ENCODE measurements at places on chromosomes 1 and 21.

GRCh38 chr1:113616156-113616555 is 143.1 kb downstream of the PHTF1 start:
- no peak for DNase-seq

- DNase-seq = no peak
Observed at GRCh38 chr1:199087144-199087543, 448.3 kb downstream of the PTPRC start.

GRCh38 chr1:8367571-8368194 is 49.8 kb downstream of the SLC45A1 start:
- no peak for DNase-seq

- peak; percentile 80 for DNase-seq
Observed at GRCh38 chr1:38029081-38029681, 16.6 kb downstream of the UTP11 start.

GRCh38 chr1:58064166-58064565 is 482.4 kb downstream of the OMA1 start:
- no peak for DNase-seq

GRCh38 chr1:229716704-229717103 is 90.7 kb downstream of the URB2 start:
- DNase-seq = no peak

DNA sequence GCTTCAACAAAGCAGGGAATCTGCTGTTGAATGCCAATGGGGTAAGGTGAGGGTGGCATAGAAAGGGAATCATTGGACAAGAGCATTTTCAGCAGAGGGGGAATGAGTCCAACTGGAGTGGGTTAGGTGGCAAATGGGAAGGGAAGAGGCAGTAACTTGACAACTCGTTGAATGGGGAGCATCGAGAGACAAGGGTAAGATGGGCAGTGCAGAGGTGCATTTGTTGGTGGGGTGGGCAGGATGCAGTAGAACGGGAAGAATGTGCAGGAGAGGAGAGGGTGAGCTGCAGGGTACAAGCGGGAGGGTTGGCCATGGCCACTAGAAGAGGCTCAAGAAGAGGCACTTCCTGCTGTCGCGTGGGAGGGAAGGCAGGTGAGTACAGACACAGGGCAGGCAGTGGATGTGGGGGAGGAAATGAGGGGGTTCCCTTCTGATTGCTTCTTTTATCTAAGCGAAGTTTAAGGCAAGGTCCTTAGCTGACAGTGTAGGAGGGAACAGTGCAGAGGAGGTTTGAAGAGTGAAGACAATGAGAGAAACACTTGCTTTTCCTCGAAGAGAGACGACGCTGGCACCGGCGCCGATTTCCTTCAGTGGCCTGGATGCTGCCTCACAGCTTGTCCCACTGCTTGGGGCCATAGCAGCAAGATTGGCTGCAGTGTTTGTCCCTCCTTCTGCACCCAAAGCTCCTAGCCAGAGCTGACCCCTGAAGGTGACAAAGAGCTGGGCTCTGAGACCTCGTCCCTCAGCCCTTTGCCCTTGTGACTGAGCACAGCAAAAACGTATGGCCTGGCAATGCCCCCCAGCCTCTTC is 3.2 kb upstream of the IKBKE start:
- no peak for DNase-seq

DNA sequence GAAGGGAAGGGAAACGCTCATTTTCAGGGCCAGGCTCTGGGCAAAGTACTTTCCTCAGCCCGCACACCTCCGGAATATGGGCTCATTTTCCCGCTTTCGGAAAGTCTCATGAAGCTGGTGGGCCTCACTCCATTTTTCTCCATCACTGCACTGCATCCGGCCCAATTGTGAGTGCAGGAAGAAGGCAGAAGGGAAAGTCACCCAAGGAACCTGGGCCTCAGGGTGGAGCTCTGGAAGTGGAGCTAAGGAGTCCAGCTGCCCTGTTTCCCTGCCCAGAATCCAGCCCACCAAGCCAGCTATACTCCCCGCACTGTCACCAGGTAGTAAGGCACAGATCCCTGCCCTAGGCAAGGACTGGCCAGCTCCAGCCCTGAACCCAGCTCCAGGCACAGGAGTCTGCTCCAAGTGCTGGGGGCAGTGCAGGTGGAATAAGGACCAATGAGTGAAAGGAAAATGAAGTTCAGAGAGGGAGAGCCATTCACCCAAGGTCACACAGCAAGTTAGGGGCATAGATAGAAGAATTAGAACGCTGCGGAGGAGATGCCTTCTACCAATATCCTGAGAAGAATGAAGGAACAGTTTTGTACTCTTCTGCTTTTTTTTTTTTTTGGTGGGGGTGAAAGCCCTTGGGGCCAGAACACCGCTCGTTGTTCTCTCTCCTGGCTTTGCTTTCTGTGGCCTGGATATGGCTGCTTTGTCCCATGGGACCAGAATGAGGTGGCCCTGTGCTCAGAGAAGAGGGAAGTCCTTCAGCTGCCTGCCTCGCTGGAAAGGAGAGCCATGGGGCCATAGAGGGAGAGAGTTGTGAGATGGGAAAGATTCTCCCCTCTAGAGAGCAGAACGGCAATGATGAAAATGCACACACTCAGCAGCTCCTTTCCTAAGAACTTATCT is 10.0 kb downstream of the LRP8 start:
- no peak for DNase-seq

GRCh38 chr1:53681351-53681976 is 57.5 kb downstream of the GLIS1 start:
- no peak for DNase-seq

GRCh38 chr1:8661185-8662110 is 156.0 kb downstream of the RERE start:
- no peak for DNase-seq

GRCh38 chr21:40356644-40357043 is 489.4 kb downstream of the PCP4 start:
- no peak for DNase-seq

- no peak for DNase-seq
Observed at GRCh38 chr1:111127923-111128643, 11.8 kb downstream of the DRAM2 start.

DNA sequence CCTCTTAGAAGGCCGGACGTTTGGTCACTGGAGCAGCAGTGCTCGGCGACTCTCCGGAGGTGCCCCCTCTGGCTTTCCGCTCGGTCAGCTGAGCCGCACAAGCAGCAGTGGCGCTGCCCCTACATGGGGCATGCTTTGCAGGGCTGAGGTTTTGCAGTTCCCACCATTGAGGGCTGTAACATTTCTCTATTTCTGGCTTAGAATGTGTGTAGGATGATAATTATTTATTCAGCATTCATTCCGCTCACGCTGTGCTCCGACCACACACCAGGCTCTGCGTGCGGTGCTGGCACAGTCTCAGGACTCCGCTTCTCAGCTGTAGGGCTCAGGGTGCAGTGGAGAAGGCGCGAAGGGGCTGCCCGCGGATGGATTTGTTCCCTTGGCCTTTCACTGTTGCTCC is 119.5 kb downstream of the PCBP3 start:
- DNase-seq = no peak

- DNase-seq = no peak
Observed at GRCh38 chr1:201989354-201990128, 7.1 kb downstream of the RNPEP start.

DNA sequence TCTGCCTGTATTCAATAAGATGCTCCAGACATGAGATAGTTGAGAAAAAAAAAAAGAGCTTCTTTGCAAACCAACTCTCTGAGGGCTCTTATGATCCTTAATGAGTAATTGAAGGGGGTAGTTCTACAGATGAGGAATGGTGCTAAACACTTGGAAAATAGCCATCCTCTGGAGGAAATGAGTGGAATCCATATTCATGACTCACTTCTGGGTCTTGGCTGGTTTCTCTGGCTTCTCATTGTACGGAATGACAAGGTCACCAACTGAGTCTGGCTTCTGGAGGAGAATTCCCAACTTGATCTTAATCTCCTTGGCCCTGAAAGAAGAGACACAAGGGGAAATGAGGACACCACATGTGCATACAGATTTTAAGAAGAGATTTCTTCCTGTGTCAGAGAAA is 34.7 kb downstream of the RGS5 start:
- DNase-seq = no peak

GRCh38 chr1:221801251-221801661 is 59.4 kb upstream of the DUSP10 start:
- DNase-seq = no peak

GRCh38 chr1:246925997-246926626 is 5.6 kb downstream of the AHCTF1 start:
- no peak for DNase-seq

- DNase-seq = no peak
Observed at GRCh38 chr1:113040041-113040440, 33.0 kb upstream of the LRIG2 start.

- no peak for DNase-seq
Observed at GRCh38 chr1:169122976-169123375, 16.5 kb downstream of the ATP1B1 start.

GRCh38 chr1:38652217-38652616 is 207.4 kb downstream of the RRAGC start:
- DNase-seq = no peak

DNA sequence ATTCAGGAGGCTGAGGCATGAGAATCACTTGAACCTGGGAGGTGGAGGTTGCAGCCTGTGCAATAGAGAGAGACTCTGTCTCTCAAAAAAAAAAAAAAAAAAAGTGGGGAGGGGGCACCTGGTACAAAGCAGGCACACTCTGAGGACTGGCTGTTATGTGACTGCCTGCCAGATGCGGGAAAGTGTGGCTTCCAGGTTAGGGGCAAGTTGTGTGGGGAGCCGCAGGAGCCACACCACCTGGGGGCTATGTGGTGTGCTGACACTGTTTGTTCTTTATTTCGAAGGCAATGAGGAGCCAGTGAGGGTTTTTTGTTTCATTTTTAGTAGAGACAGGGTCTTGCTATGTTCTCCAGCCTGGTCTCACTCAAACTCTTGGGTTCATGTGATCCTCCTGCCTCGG is 5.7 kb downstream of the THEMIS2 start:
- DNase-seq = no peak

DNA sequence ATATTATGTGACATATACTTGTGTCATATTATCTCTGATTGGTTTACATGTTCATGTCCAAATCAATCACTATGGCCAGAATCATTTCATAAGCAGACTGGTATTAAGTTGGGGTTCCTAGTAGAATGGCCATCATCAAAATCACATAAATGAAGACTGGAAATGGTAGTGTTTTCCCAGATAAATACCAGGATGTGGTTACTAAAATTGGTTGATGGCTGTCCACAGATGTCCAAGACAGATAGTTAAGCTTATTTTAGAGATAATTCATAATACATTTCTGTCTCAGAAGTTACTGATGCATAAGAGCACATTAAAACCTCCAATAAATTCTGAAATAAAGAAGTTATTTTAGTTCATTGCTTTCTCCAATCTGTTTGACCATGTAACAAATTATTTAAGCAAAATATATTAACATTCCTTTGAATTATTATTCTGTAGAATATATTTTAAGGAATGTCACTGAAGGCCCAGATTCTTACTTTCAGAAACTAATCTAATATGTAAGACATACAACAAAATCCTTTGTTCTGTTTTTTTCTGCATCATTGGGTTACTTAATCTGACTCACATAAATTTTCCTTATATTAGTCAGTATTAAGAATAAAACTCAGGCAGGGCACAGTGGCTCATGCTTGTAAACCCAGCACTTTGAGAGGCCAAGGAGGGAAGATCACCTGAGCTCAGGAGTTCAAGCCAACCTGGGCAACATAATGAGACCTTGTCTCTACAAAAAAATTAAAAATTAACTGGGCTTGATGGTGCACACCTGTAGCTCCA is 483.9 kb downstream of the PTPRC start:
- DNase-seq = no peak

GRCh38 chr1:22643381-22643780 is at the start of gene C1QC:
C1QC (plus strand) TSS chr1:22643633; CDS start chr1:22644024, 391 bp downstream.
- DNase-seq = no peak

DNA sequence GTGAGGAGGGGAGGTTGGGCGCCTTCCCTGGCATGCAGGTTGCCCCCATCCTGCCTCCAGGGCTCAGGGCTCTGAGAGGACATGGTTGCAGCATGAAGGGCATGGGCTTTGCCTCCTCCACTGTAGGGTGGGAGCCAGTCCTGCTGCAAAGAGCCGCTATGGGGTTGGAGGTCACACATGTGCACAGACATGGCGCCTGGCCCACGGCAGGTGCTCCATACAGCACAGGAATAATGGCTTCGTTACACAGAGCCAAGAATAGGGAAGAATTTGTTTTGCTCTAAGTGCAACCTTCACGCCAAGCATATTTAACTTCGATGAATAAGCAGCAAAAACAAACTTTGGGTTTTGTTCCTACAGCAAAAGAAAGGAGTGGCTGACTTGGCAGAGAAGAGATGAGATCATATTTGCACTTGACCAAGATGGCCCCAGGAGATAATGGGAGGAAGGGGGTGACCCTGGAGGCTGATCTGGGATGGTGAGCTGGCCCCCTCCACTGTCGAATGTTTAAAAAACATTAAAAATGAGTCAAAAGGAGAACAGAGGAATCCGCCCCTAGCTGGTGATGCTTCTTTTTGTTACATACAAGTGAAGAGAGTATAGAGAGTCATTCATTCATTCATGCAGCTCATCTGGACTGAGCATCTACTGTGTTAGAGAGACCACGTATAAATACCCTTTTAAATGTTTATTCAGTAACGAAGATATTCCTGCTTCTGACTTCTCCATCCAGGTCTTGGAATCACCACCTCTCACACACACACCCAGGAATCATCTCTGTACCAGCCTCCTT is 12.4 kb upstream of the C2CD2 start:
- DNase-seq = no peak

GRCh38 chr1:242017580-242018233 is 18.8 kb upstream of the MAP1LC3C start:
- peak; percentile 62 for DNase-seq

- DNase-seq = no peak
Observed at GRCh38 chr1:232987774-232988140, 37.3 kb downstream of the NTPCR start.

DNA sequence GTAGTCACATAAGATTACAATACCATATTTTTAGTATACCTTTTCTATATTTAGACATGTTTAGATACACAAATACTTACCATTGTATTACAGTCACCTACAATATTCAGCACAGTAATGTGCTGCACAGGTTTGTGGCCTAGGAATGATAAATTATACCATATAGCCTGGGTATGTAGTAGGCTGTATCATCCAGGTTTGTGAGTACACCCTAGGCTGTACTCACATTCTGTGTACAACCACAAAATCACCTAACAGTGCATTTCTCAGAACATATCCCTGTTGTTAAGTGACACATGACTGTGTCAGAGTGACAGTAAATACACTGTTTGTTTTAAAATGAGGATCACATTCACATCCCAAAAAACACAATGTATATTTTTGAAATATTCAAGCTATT is 11.2 kb downstream of the KRTAP21-3 start:
- DNase-seq = no peak

- no peak for DNase-seq
Observed at GRCh38 chr21:23686737-23687523, 1920.4 kb downstream of the MRPL39 start.

- DNase-seq = no peak
Observed at GRCh38 chr1:187411118-187411517, 582.4 kb downstream of the PLA2G4A start.

DNA sequence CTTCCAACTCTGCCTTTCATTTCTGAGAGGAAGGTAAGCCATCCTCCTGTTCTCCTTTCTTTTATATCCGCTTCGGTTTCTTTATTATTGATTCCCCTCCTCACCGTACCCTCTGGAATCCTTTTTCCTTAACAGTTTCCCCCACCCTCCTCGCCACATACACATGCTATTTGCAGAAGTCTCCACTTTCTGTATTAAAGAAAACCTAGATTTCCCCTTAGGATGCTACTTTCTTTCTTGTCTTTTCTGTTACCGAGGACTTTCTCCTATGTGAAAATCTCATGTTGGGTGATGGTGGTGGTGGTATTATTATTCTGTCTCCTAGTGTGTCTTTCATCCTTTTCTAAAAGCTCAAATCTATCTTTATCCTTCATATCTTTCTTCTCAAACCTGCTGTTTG is 62.3 kb downstream of the AK4 start:
- no peak for DNase-seq
